NCI-H2081 (cell line): ENCODE measurements at places on chromosomes 11 and 22.

GRCh38 chr11:73466643-73467042 lies 90.4 kb downstream of the RELT start:
- no peak for DNase-seq

DNA sequence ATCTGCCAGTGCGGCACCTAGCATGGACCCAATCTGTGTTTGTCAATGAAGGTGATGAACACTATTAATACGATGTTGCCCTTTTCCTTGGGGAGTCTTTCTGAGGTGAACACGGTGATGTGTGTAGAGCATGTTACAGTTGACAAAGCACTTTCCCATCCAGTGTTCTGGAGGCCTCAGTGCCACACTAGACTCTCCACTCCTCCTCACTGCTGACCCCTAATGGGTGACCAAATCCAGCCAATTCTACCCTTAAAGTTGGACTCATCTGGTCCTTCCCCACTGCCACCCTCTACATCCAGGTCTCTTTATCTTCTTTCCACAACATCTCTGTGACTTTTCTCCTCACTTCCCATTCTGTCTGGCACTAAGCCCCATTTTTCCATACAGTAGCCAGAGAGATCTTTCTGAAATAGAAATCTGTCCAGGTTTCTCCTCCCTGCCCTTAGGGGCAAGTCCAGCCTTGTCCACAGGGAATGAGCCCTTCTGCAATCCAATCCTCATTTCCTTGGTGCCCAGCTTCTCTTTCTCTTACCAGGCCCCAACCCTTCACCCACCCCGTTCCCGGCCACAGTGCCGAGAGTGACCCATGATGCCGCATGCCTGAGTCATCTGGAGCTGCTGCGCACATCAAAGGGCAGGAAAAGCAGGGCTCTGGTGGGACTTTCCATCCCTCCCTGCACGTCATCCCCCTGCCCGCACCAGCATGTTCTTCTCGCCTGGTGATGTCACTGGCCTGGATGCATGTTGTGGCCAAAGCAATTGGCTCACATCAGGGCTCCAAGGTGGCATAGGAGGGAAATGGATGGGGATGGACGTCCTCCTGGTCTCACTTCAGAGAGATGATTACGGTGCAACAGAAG lies 64.2 kb downstream of the RASSF10 start:
- no peak for DNase-seq

DNA sequence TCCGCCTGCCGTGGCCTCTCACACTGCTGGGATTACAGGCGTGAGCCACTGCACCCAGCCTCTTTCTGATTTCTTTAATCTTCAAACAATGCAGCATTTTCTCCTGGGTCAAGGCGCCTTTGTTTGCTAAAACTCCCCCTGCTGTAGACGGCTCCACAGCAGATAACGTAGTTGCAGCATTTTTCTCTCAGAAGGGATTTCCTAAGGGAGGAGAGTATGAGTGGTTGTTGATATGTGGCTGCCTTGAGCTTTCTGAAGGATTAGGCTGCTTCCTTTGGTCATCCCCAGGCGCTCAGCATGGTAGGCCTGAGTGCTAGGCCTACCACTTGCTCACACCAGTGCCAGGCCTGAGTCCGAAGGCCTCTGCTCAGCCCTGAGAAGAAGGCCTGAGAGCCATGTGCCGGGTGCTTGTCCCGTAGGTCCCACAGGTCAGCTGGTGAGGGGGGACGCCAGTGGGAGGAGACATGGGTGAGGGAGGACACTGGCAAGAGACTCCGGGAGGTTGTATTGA lies 18.1 kb downstream of the SMARCB1 start:
- no peak for DNase-seq

GRCh38 chr11:9629064-9629463 lies 34.8 kb upstream of the SWAP70 start:
- no peak for DNase-seq

GRCh38 chr22:47012589-47013370 lies 250.3 kb downstream of the TBC1D22A start:
- DNase-seq, result no peak
